Neuronal stem cell (in vitro differentiated cells): ENCODE measurements at places on chromosomes 12 and 14.

DNA sequence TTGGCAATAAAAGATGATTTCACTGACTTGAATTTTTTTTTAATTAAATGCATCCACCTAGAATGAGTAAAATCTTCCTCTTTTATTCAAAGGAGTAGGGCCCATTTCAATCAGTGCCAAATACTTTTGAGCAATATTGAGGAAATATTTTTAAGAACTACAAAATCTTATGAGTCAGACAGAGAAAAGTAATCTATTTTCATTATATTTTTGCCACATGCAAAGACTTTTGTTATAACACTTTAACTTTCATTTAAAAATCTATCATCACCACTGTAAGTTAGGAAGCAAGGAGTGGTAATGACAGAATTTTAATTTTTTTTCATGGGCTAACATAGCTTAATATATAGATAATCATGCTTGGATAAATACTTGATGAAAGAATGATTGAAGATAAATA is 345.2 kb upstream of the KITLG start:
- no peak for DNase-seq

DNA sequence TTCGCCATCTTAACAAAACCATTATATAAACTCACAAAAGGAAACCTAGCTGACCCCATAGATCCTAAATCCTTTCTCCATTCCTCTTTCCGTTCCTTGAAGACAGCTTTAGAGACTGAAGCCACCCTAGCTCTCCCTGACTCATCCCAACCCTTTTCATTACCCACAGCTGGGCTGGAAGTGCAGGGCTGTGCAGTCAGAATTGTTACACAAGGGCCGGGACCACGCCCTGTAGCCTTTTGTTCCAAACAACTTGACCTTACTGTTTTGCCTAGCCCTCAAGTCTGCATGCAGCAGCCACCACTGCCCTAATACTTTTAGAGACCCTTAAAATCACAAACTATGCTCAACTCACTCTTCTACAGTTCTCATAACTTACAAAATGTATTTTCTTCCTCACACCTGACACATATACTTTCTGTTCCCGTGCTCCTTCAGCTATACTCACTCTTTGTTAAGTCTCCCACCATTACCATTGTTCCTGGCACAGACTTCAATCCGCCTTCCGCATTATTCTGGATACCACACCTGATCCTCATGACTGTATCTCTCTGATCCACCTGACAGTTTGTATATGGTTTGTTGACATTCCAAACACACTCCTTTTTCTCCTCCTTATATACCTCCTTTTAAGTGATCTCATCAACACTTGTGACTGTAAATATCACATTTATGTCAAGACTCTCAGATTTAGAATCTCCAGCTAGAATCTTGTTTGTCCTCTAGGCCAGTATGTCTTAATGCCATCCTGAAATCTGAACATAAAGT is 208.7 kb downstream of the KITLG start:
- DNase-seq, result no peak

- no peak for DNase-seq
Measured at GRCh38 chr14:59292921-59293534, 104.6 kb downstream of the DAAM1 start.

- DNase-seq, result no peak
Measured at GRCh38 chr12:968545-968944, 19.1 kb upstream of the RAD52 start.

DNA sequence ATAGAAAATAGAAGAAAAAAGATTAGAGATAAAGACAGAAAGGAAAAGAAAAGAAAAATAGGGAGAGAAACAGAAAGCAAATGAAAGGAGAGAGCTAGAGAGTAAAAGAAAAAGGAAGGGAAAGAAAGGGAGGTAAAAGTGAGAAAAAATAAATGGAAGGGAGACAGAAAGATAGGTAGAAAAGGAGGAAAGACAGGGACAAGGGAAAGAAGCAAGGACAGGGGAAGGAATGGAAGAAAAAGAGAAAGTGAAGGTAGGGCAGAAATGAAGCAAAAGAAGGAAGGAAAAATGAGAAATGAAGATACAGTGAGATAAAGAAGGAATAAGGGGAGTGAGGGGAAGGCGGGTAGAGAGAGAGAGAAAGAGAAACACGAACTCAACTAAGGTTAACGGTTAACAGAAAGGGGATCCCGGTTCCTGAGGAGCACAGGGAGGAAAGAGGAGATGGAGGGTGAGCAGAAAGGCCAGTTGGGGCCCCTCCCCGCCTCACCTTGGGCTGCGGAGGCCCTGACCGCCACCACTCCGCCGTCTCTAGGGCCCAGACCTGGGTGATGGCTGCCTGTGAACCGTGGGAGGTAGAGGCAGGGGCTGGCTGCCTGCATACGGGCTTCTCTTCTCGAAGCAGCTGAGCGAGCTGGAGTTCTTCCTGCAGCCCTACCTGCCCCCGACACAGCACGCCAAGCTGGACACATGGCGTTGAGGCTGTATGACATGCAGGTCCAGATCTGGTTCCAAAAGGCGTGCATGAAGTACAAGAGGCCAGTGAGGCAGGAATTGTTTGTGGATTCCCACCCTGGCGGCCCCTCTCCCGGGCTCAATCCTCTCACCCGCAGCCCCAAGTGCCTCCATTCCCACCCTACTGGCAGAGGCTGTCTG is 59.5 kb downstream of the SMUG1 start:
- DNase-seq, result no peak

GRCh38 chr14:60734465-60735242 is at the start of gene MNAT1:
Gene MNAT1 (plus strand): TSS chr14:60734761. CDS start chr14:60734863, 102 bp downstream.
- DNase-seq, result peak; percentile 72

DNA sequence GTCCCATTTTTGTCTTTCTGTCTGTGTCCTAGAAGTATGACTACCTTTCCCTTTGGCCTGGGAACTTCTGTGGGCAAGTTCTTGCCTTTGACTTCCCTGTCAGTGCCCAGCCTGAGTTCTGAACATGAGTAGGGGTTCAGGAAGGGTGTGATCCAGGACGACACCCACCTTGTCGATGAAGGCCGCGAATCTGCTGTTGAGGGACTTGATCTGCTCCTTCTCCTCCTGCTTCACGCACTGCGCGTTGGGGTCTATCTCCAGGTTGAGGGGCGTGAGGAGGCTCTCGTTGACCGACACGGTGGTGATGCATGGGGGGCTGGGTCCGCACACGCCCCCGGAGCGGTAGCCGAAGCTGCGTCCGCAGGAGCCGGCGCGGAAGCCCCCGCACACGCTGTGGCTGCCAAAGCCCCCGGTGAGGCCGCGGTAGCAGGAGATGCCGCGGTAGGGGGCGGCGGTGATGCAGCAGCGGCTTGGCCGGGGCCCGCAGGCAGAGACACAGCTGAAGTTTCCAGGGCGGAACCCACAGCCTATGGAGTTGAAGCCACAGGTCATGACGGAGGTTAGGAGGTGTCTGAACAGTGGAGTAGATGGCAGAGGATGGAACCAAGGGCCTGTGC is at the start of gene KRT83:
KRT83 (minus strand) TSS at position 615 of the 617 bp plus-strand sequence; CDS start at position 552, 63 bp downstream.
- DNase-seq, result no peak

- DNase-seq, result no peak
Measured at GRCh38 chr12:131829356-131829747, 1.2 kb downstream of the MMP17 start.

DNA sequence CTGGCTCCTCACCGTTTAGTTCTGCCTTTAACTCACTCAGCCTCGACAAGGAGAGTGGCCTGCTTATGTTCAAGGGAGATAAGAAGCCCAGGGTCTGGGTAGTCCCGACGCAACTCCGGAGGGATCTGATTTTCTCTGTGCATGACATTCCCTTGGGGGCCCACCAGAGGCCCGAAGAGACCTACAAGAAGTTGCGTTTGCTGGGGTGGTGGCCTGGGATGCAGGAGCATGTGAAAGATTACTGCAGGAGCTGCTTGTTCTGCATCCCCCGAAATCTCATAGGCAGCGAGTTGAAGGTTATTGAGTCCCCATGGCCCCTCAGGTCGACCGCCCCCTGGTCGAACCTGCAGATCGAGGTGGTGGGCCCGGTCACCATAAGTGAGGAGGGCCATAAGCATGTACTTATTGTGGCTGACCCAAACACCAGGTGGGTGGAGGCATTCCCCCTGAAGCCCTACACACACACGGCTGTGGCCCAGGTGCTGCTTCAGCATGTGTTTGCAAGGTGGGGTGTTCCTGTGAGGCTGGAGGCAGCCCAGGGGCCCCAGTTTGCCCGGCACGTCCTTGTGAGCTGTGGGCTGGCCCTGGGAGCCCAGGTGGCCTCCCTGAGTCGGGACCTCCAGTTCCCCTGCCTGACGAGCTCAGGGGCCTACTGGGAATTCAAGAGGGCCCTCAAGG is 13.1 kb downstream of the CBLN3 start:
- DNase-seq, result no peak

GRCh38 chr12:105596731-105597130 is 266.2 kb downstream of the C12orf75 start:
- DNase-seq, result no peak

GRCh38 chr12:102026728-102027127 is 35.1 kb downstream of the WASHC3 start:
- no peak for DNase-seq

DNA sequence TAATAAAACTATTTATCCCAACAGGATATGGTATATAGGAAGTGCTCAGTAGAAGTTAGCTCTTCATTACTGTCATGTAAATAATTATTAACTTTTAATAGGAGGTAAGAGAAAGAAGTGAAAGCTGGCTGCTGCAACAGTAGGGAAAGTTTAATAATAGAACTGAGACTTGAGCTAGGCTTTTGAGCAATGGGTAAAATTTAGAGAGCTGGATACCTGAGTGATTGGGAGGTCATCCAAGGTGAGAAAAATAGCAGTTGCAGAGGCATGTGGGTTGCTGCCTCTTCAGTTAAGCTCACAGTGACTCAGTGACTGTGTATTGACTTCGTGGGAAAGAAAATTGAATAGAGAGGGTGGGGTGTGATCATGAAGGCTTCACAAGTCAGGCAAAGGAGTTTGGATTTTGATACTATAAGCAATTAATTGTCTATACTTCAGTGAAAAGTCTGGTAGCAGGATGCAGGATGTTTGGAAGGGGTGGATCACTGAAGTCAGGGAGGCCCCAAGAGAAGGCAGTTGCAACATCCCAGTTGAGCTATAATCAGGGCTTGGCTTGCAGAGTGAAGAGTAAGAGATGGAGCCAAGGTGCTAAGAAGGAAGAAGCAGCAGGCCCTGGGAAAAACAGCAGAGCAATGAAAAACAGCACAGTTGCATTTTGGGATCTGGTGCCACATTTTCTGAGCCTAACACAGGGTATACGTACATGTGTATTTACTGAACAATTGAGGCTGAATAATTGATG is 172.0 kb upstream of the FRMD6 start:
- DNase-seq, result no peak

GRCh38 chr12:81683881-81684280 is 75.3 kb downstream of the PPFIA2 start:
- no peak for DNase-seq

GRCh38 chr14:95668235-95668772 is 17.9 kb upstream of the TCL1B start:
- no peak for DNase-seq

- DNase-seq, result no peak
Measured at GRCh38 chr12:129373746-129374145, 520.5 kb downstream of the GLT1D1 start.

GRCh38 chr12:116331876-116332275 is 54.4 kb upstream of the MED13L start:
- no peak for DNase-seq

GRCh38 chr12:123229051-123229450 is 3.9 kb downstream of the MPHOSPH9 start:
- no peak for DNase-seq

DNA sequence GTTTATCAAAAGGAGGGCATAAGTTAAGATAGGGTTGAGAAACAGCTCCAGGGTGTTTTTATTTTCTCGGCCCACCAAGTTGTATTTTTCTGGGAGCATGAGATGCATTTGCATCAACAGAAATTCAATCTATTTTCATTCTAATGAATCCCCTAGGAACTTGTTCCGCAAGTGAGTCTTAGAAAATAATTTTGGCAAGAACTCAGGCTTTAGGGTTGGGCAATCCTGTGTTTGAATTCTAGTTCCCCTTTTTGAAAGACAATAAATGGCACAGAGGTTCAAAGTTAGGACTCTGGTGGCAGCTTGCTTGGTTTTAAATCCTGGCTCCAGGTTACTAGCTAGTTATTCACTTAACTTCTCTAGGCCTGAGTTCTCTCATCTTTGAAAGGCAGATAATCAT is 23.7 kb downstream of the SLC5A8 start:
- no peak for DNase-seq

DNA sequence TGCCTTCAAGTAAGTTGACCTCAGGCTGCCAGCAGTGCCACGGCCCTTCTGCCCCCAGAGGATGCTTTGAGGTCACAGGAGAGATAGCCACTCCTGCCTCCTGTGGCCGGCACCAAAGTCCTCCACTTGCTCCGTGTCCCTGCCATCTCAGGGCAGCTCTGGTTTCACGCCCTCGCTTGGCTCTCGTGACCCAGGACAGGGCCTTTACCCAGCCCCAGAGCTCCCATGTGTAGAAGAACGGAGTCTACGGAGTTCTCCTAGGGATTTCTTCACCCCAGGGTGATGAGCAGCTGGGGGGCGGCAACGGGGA is 178.1 kb downstream of the ADGRD1 start:
- no peak for DNase-seq

DNA sequence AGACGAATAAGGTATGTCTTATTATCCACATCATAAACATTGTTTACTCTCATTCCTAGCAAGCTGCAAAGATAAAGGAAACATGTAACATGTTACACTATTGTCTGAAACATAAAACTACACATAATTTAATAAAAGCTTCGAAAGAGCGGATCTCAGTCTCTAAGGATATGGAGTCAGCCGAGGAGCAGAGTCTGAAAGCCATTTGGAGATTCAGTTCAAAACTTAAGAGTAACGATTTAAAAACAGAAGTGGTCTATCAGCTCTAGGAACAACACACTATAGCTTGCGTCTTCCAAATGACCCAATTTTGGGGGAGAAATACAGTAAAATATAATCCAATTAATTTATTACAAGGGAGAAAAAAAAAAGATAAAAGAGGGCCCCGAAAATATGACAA is 775 bp downstream of the NEMF start:
- no peak for DNase-seq

- no peak for DNase-seq
Measured at GRCh38 chr12:108620236-108620879, 13.3 kb downstream of the SELPLG start.

DNA sequence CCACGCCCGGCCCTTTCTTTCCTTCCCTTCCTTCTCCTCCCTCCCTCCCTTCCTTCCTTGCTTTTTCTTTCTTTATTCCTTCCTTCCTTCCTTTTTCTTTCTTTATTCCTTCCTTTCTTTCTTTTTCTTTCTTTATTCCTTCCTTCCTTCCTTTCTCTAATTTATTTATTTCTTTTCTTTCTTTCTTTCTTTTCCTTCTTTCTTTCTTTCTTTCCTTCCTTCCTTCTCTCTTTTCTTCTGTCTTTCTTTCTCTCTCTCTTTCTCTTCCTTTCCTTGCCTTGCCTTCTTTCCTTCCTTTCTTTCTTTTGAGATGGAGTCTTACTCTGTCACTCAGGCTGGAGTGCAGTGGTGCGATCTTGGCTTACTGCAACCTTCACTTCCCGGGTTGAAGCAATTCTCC is 15.9 kb downstream of the CCDC177 start:
- DNase-seq, result no peak
